AG04450 (cell line): ENCODE measurements at places on chromosomes 7 and 10.
A peak's percentile ranks its signal among the peaks of the same experiment; 100 is the strongest.

GRCh38 chr10:107653832-107654287 lies 489.4 kb upstream of the SORCS1 start:
- no peak for DNase-seq

DNA sequence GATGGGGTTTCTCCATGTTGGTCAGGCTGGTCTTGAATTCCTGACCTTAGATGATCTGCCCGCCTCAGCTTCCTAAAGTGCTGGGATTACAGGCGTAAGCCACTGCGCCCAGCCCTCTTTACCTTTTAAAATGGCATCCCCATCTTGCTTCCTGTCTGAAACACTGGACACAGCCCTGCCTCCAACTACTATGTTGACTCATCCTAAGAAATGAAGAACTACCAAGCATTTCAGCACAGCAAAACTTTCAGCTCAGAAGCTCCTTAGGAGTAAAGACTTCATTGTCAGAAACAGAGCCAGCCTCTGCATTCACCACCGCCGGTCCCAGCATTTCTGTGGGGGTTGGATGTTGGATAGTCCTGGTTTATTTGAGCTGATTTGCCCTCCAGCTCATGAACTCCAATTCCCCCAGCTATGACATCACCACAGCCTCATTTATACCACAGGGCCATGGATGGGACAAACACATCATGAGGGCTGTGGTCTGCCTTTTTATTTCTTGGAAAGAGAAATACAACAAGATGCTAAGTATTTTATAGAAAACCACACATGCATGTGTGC lies 123.5 kb downstream of the ADCY1 start:
- no peak for DNase-seq

DNA sequence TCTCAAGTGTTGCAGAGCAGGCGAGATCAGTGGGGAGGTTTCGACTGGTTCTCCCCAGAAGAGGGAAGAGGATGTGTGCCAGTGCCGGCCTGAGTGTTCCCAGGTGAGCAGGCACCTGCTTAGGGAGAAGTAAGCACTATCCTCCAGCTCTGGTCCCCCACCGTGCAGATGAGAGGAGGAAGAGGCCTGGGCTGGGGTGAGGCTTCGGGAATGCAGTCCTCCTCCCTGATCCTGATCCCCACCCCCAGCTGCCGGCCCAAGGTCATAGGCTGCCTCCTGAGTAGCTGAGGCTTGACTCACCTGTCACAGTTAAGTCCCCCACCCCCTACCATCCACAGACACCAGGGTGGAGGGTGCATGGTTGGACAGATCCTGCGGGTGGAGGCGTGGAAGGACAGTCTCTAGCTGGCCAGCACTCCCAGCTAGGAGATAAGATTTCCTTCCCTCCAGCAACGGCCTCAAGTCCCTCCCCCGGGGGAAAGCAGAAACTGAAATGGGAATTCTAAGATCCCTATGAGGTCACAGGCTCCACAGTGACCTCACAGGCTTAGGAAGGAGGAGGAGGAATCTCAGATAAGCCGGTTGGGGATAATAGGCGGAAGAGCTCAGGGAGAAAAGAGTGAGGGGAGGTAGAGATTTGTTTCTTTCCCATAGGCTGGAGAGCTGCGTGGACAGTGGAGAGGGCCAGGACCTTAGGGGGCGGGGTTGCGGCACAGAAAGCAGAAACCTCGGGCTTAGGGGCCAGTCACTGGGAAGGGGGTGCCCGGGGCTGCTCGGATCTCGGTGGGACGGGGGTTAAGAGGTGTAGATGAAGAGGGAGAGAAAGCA lies 1.0 kb downstream of the LRCH4 start:
- DNase-seq, result no peak

DNA sequence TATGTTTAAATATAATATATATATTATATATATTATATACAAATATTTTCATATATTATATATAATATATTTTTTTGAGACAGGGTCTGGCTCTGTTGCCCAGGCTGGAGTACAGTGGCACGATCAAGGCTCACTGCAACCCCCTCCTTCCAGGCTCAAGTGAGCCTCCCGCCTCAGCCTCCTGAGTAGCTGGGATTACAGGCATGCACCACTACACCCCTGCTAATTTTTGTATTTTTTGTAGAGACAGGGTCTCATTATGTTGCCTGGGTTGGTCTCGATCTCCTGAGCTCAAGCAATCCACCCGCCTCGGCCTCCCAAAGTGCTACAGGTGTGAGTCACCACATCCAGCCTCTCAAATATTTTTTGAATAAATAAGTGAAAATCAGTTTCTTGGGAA lies 215.5 kb downstream of the GATA3 start:
- no peak for DNase-seq

DNA sequence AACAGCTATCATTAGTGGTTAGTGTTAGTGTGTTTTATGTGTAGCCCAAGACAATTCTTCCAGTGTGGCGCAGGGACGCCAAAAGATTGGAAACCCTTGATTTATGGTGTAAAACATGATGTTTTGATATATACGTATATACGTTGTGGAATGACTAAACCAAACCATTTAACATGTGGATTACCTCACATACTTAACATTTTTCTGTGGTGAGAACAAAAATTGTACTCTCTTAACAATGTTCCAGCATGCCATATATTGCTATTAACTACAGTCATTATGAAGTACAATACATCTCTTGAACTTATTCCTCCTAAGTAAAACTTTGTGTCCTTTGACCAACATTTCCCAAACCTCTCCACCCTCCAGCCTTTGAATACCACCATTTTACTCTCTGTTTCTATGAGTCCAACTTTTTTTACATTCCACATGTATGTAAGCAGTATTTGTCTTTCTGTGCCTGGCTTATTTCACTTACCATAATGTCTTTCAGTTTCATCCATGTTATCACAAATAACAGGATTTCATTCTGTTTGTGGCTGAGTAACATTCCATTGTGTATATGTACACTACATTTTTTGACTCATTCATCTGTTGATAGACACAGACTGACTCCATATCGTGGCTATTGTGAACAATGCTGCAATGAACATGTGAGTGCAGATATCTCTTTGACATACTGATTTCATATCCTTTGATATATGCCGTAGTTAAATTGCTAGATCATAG lies 42.2 kb upstream of the MAGI2 start:
- DNase-seq, result peak; percentile 59

DNA sequence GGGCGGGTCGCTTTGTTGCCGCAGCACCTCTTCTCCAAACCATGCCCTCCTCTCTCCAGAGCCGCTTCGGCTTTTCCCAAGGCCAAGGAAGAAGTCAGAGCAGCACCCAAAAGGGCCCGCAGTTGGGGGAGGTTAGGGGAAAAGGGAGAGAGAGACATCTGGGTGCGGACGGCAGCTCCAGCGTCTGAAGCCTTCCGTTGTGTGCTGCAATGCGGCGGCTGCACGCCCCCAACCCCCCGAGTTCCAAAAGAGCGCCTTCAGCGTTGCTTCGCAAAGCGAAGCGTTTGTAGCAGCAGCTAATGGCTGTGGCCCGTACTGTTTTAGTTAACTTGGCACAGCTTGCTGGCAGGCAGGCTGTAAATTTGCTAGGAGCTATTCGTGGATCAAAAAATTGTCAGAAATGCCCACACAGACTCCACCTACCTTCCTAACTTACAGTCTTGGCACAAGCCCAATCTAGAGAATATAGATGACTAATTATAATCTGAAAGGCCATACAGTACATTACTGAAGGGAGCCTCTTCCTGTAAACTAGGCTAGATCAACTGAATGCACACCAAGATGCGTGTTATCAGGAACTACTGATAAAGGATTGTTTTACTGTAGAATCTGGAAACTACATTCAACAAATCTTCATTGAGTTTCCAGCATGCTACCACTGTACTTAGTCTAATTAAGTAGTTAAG lies 1.1 kb upstream of the KBTBD2 start:
- DNase-seq, result no peak

GRCh38 chr10:12782537-12782936 lies 219.0 kb downstream of the CCDC3 start:
- DNase-seq, result no peak

DNA sequence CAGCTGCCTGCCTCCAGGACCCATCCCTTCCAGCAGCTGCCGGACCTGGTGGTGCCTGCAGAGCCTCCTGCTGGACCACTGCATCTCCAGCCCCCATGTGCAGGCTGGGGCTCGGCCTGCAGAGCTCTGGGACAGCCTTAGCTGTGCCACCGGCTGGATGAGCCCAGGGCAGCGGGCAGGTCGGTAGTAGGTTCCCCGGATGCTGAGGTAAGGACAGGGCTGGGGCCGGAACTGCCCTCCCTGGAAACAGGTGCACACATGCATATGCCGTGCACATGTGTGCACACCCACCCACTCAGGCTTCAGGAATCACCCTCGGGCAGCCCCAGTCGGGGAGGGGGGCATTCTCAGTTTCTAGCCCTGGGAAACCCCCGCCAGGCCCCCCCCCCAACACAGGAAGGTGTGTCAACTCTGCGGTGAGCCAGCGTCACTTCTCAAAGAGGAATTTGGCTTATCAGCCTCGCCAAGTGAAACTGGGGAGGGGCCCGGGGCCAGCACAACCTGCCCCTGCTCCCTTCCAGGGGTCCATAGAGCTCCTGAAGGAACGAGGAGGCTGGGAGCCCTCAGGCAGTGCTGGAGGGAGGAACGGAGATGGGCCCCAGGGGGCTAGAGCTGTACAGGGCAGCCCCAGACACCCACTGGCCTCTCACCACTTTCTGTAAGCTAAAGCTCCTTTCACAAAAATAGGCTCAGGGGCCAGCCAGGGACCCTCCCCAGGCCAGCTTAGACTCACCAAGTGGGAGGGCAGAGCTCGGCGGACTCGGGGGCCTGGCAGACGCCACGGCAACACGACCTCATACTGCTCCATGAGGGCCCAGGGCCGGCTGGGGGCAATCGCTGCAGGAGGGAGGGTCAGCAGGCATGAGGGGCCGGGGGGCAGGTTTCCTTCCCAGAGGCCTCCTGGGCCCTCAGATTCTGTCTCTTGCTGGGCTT lies 1.7 kb downstream of the ADAM8 start:
- no peak for DNase-seq

DNA sequence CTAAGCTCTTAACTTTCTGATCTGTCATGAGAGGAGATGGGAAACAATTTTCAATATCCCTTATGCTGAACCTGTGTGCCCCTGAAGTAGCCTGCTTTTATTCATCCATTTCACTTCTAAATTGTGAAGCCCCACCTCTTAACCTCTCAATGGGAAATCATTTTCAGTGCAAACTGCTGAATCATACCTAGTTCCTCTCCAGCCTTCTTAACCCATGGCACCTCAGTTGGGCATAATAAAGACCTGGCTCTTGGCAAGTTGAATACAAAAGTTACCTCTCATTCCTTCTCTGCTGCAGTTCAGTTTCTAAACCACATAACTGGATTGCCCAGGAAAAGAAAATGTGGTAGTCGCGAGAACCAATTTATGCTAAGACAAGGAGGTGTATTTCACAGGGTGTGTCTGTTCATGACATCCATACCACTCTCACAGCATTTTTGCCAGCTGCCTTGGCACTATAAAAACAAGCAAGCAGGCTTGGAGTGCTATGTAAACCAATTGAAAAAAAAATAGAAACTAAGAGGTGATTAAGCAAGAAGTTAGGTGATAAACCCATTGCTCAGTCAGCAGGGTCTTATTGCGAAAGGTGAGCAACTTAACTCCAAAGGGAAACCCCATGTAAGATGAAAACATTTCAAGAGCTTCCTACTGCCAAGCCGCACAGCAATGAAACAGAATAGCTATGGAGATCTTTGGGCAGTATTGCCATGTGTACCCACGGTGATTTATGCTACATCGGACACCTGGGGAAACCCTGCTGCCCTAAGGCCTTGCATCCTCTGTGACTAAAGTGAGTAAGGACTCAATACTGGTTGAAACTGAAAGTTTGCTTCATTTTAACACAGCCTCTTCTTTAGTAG lies 57.0 kb upstream of the DKK1 start:
- no peak for DNase-seq

GRCh38 chr7:26275213-26275612 lies 16.4 kb upstream of the SNX10 start:
- DNase-seq, result no peak

DNA sequence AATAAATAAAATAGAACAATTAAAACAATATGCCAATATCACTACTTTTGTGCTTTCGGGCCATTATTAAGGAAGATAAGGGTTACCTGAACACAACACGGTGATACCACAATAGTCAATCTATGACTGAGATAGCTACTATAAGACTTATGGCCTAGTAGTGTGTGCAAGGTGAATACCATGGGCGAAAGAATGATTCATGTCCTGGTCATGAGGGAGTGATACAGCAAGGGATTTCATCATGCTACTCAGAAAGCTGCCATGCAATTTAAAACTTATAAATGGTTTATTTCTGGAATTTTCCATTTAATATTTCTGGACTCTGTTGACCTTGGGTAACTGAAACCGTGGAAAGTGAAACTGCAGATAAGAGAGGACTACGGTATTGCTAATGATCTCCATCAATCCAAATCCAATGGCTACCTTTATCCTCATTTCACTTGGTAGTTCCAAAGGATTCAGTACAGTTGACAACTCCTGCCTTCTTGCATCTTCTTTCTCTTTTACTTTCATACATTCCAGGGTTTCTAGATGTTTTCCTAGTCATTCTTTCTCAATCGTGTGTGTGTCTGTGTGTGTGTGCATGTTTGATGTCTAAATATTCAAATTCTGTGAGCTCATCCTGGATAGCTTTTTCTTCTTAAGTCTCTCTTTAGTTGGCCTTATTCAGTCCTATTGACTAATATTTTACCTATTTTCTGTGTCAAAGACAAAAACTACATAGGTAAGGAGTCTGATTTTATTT lies 100.5 kb upstream of the MAGI2 start:
- no peak for DNase-seq

GRCh38 chr7:22123139-22123538 lies 177.4 kb upstream of the CDCA7L start:
- DNase-seq, result no peak

GRCh38 chr10:11184093-11184492 lies 166.4 kb downstream of the CELF2 start:
- DNase-seq, result no peak

- no peak for DNase-seq
Observed at GRCh38 chr10:122021379-122021778, 32.4 kb downstream of the TACC2 start.

DNA sequence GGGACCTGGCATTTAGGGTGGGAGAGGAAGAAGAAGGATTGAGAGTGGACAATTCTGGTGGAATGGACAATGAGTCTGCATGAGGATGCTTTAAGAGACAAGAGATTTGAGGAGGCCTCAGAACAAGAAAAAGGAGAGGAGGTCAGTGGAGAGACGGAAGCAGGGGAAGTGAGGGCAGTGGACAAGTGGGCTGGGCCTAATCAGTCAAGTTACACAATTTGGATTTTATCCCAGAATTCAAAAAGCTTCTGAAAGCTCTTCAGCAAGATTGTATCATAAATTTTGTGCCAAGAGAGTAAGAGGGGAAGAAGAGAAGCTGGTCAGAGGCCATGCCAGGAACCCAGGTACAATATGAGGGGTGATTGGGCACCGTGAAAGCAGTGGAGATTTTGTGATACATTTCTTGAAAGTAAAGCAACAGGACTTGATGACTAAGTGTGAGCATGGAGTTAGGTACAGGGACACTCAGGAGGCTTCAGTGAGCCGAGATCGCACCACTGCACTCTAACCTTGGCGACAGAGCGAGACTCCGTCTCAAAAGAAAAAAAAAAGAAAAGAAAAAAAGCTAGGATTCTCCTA lies 19.3 kb upstream of the TSPAN13 start:
- DNase-seq, result no peak
